Activated CD4-positive, alpha-beta T cell treated with anti-CD3 and anti-CD28 coated beads, Interleukin-10, Interleukin-2, amounts not matched to agents 100 ng/mL and 50 ng/mL, durations not matched to agents 16 hours and 8 hours (primary cell): ENCODE measurements at places on chromosomes 7 and 10.

- no peak for DNase-seq
Measured at GRCh38 chr10:34504534-34504933, 310.6 kb downstream of the PARD3 start.

DNA sequence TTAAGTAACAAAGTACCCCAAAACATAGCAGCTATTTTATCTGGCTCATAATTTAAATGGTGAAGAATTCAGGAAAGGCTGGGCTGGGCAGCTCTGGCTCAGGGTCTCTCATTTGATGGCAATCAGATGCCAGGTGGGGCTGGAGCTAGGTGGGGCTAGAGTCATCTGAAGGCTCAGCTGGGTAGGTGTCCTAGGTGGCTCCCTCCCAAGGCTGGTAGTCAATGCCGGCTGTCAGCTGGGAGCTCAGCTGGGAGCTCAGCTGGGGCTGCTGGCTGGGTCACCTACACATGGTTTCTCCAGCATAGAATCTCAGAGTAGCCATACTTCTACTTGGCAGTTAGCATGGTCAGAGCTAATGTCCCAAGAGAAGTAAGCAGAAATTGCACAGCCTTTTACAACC lies 34.1 kb downstream of the OSBPL3 start:
- no peak for DNase-seq

DNA sequence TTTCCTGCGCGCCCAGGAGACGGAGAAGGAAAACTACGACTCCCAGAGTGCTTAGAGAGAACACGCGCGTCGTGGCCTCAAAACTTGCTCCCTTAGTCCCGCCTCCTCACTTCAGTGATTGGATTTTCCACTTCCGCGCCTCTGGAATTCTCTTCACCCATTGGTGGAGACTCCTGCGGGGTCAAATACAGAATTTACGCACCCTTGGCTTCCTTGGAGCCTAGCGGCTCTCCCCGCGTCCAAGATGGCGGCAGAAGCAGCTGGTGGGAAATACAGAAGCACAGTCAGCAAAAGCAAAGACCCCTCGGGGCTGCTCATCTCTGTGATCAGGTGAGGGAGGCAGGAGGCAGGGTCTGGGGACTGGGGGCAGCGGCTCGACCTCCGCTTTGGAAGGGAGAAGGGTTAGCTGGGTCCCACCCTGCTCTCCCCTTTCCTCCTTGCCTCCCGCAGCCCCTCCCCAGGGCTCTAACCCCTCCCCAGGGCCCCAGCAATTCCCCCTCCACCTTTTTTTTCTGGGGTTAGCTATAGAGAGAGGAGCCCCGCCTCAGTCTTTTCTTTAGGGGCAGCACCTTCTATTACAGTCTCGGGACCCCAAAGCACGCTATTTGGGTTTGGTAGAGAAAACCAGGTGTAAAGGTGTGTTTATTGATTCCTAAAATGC lies at the start of gene EXOC4:
Gene EXOC4 (plus strand): TSS at position 221 of the 661 bp plus-strand sequence.
- DNase-seq, result peak; percentile 97

GRCh38 chr7:127655720-127656119 lies 3.7 kb downstream of the SND1 start:
- DNase-seq, result no peak

GRCh38 chr7:131482800-131483199 lies 73.6 kb downstream of the PODXL start:
- DNase-seq, result no peak

DNA sequence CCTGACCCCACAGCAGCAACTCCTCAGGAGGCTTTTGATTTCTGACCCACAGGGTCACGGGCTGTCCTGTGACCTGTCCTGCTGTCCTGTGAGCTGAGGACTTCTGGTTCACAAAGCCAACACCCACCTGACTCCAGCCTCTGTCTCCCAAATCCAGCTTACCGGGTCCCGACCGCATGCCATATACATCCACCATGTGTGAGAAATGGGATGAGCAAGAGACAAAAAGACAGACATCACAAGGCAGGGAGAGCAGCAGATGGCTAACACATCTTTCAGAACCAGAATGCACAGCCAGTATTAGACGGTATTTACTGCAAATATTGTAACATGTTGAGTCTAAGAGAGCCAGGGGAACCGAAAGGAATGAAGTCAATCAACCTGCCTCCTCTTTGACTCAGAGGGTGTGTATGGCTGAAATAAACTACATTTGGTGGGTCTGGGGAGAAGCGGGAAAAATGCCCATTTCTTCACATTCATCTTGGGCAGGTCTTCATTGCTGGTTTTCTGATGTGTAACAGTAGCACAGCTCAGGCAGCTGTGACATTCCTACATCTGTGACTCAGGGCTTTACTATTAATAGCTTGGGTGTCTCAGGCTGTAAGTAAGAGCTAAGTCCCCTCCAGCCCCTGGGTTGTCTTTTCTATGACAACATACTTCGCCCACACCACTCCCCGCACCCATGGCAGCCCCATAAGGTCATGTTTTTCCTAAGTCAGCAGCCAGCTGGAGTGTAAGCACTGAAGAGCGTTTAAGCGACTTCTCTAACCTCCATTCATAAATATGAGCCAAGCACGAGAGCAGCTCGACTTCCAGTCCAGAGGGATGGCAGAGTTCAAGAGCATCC lies 25.0 kb downstream of the ABLIM1 start:
- DNase-seq, result no peak

DNA sequence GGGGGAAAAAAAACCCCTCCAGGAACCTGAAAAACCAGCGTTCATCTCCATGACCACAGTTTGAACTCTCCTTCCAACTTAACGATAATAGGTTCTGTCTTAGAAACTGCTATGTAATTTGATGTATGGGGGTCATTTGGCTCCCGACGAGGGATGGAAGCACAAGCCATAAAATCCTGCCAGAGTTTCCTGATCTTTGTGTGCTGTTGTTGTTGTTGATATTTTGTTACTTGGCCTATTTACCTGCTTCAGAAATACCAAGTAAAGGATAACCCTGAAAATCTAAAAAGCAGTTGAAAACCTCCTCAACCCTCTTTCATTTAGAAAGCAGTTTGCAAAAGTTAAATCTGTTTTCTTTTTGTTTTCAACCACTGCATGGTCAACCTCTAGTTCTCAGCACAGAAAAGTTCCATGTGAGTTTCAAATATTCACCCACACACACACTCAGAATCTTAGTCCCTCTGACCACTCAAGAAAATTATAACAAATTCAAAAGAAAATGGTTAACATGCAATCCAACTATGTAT lies 9.3 kb upstream of the HOXA2 start:
- no peak for DNase-seq

DNA sequence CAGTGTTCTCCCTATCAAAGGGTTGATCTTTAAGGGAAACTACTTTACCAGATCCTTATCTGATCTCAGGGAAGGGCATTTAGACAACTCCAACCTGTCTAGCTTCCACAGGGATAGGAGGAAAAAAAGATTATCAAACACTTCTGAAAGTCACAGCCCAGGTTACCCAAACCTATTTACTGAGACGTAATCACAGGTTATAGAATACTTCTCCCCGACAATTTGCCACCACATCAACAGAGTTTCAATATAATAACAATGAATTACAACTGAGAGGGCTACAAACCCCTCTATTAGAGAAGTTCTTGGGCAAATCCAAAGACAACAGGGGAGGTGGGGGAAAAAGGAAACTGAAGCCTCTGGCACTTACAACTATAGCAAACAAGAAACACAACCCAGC lies 26.3 kb downstream of the CFAP70 start:
- no peak for DNase-seq

- no peak for DNase-seq
Measured at GRCh38 chr10:14665865-14666857, 108.5 kb downstream of the FAM107B start.

- DNase-seq, result peak; percentile 4
Measured at GRCh38 chr7:41977151-41977651, 259.8 kb downstream of the GLI3 start.

DNA sequence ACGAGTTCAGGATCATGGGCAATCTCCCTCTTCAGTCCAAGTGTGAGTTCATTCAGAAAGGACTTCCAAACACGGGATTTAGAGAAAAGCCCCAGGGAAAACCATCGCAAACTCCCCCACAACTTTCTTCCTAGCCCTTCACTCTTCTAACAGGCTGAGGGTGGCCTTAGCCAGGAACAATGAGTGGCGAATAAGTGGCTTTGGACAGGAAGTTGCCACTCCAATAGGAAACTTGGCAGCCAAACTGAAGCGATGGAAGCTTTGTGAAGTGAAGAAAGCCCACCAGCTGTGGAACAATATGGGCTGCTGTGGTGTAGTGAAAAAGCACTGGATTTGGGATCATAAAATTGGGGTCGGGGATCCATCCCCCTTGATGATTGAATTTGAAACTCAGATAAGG lies 193.2 kb downstream of the TEX36 start:
- no peak for DNase-seq

- no peak for DNase-seq
Measured at GRCh38 chr10:86803156-86803555, 46.7 kb downstream of the BMPR1A start.

DNA sequence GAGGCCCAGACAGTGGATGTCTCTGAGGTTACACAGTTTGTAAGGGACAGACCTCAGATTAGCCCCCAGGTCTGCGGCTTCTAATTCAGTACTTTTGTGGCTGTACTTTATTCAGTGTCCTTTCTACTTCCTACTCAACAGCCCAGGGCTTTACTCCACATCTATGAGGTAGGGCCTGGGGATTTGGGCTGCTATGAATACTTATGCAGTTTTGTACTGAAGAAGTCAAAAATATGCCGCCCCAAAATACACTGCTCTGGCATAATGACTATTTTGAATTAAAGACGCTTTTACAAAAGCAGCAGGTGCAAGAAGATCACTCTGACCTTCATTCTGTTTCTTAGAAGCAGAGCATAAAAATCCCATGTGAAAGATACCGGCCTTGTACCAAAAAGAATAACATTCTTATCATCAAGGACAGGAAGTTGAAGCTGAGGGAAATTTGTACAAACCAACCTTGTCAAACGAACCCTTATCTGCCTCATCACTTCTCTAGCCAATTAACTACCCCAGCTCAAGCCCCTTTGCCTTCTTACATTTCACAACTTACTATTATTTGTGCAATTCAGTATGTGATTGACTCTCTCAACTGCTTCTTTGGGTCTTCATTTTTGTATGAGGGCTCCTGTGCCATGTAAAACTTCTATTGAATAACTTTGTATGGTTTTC lies 26.1 kb upstream of the TRUB1 start:
- peak; percentile 39 for DNase-seq

- no peak for DNase-seq
Measured at GRCh38 chr10:49837051-49837478, 74.9 kb upstream of the OGDHL start.

GRCh38 chr10:80739963-80740715 lies 202.4 kb downstream of the SH2D4B start:
- DNase-seq, result no peak

GRCh38 chr7:116829041-116829440 lies 33.3 kb upstream of the CAPZA2 start:
- no peak for DNase-seq

- no peak for DNase-seq
Measured at GRCh38 chr10:62258926-62259325, 9.7 kb downstream of the RTKN2 start.

- DNase-seq, result no peak
Measured at GRCh38 chr7:860149-860548, 16.2 kb upstream of the GET4 start.

GRCh38 chr10:11602358-11602757 lies 9.1 kb downstream of the USP6NL start:
- DNase-seq, result no peak

DNA sequence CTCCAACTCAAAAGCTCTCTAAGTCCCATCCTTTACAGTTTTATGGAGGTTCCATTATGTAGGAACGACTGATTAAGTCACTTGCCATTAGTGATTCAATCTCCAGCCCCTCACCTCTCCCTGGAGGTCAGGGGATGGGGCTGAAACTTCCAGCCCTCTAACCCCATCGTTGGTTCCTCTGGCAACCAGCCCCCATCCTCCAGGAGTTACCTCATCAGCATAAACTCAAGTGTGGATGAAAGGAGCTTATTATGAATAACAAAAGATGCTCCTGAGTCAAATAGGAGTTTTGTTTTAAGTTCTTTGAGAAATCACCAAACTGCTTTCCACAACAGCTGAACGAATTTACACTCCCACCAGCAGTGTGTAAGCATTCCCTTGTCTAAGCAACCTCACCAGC lies 494.3 kb upstream of the AUTS2 start:
- DNase-seq, result no peak
